Motor neuron (in vitro differentiated cells): ENCODE measurements at places on chromosomes 12 and 14. TPM values are rescaled to one million over a fixed set of nuclear protein-coding genes. Genes with fewer than 3 reads are reported as not detected.

KLHL33 gene
- 0.05 and 0.10 TPM in 2 replicates for total RNA-seq

KCNC2 gene
- not detected in 2 replicates for total RNA-seq

SERPINA10 gene
- 0.34 and 0.35 TPM in 2 replicates for total RNA-seq

OR6C2 gene
- total RNA-seq, result 0.19 and 0.38 TPM in 2 replicates
